Foreskin fibroblast (primary cell): ENCODE measurements at places on chromosomes 6 and 20.
A peak's percentile ranks its signal among the peaks of the same experiment; 100 is the strongest.

DNA sequence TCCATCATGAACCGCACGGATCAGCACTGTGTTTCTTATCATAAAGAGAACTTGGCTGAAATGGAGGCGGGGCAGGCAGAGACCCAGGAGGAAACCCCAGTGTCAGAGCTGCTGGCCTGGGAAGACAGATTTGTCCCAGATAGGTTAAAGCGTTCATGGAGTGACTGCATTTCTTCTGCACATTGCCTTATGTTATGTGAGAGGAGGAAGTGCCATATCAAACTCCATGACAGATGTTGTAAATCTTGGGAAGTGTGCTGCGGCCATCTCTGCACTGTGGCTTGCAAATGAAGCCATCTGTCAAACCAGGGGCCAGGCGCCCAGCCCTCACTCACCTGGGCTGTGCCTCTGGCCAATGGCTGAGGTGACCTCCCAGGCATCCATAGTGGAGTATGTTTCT is 163.0 kb downstream of the SLC24A3 start:
- no peak for DNase-seq

- DNase-seq = peak; percentile 41
These were observed 176.3 kb upstream of the CDYL start for GRCh38 chr6:4599924-4600323.

- no peak for DNase-seq
These were observed 3.5 kb upstream of the PANK2 start for GRCh38 chr20:3885715-3886114.

- DNase-seq = peak; percentile 79
These were observed 182.6 kb downstream of the RNGTT start for GRCh38 chr6:88780714-88781389.

- DNase-seq = no peak
These were observed 189.0 kb downstream of the ANKRD60 start for GRCh38 chr20:58039274-58040092.

DNA sequence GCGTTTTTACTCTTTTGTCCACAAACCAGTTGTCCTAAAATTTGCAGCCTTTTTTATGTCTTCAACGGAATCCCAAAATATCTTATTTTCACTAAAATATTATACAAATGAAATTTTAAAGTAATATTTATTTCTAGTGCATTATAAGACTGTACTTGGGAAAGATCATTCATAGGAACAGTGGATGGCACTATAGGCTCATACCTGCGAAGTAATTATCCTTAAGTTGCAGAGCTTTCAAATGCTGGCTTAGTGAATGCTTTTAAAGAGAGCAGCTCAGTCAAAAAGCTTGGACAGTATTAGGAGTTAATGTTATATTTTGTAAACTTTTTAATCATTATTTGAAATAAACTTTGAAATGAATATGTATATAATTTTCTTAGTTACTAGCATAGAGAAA is 254.9 kb downstream of the CDKAL1 start:
- peak; percentile 28 for DNase-seq

GRCh38 chr6:97068211-97068610 is 143.7 kb downstream of the KLHL32 start:
- peak; percentile 50 for DNase-seq

DNA sequence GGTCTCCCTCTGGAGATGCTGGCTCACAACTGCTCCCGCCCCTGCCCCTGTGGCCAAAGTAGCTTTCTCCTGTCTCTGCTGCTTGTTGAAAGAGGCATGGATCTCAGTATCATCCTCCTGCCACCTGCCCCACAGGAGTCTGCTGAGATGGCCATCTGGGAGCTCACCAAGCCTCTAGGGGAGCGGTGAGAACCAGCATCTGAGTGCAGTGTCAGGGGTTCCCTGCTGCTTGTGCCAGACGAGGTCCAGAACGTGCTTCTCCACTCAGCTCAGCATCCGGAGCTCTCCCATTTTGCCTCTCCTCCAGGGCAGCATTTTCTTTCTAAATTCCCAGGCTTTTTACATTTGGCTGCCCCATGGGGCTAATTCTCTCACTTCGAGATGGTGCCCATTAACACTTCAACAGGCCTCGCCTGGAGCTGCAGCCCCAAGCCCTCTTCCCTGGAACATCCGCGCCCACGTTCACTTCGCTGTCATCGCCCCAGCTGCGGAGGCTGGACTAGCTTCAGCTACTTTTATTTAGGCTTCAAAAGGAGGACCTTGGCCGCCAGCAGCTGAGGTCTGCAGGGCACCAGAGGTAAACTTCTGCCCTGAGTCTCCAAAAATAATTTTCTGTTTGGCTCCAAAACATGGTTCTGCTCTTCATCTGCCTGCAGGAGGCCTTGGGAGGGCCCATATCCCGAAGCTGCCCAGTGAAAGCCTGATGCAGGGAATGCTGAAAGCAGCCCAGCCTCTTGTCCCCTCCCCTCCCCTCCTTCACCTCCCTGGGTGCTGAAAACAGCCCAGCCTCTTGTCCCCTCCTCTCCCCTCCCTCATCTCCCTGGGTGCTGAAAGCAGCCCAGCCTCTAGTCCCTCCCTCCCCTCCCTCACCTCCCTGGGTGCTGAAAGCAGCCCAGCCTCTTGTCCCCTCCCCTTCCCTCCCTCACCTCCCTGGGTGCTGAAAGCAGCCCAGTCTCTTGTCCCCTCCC is 25.2 kb upstream of the MLN start:
- DNase-seq = no peak

DNA sequence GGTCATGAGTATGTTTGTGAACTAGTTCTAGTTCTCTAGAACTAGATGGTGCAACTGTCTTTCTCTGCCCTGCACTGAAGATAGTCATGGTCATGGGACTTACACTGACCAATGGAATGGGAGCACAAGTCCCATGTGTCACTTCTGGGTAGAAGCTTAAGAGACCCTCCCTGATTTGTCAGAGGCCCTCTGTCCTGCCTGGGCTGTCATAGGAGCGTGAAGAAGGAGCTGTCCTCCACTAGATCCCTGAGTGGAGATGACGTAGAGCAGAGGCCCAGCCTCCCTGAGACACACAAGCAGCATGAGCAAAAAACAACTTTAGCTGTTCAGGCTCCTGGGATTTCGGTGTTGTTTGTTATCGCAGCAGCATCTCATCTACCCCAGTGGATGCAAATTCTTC is 514.5 kb downstream of the PREX1 start:
- DNase-seq = no peak
